T-helper 2 cell (primary cell): ENCODE measurements at places on chromosomes 11 and 22.

- no peak for DNase-seq
Measured at GRCh38 chr11:69881467-69882269, 62.5 kb upstream of the FGF3 start.

DNA sequence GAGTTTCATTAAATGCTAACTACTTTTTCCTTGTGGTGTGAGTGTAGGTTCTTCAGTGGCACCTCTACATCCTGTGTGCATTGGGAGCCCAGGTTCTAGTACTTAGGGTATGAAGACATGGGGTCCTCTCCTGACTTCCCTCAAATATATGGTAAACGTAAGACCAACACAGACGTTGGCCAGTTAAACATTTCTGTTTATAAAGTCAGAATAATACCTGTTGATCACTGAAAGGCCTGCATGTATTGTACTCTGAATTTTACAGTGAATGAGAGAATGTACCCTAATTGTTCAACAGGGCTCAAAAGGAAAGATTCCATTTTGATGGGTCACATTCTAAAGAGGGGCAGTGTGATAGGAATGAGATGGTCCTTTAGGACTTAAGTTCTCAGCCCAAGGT, 3.2 kb downstream of the RPL27A start:
- no peak for DNase-seq

DNA sequence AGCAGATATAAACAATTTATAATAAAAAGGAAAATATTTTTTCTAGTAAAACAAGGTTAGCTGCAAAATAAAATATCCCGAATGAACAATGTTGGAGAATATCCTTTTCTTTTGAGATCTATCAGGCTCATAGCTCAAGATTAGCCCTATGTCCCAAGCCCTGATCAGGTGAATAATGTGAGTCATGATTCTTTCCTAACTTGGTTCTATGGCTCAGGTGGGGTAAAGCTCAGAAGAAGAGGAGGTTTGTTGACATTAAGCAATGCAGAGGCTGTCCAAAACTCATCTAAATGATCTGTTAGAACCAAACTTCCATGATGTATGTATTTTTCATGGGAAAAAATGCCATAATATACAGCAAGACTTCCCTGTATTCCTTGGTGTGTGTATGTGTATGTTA, 86.1 kb downstream of the TRIM44 start:
- no peak for DNase-seq

DNA sequence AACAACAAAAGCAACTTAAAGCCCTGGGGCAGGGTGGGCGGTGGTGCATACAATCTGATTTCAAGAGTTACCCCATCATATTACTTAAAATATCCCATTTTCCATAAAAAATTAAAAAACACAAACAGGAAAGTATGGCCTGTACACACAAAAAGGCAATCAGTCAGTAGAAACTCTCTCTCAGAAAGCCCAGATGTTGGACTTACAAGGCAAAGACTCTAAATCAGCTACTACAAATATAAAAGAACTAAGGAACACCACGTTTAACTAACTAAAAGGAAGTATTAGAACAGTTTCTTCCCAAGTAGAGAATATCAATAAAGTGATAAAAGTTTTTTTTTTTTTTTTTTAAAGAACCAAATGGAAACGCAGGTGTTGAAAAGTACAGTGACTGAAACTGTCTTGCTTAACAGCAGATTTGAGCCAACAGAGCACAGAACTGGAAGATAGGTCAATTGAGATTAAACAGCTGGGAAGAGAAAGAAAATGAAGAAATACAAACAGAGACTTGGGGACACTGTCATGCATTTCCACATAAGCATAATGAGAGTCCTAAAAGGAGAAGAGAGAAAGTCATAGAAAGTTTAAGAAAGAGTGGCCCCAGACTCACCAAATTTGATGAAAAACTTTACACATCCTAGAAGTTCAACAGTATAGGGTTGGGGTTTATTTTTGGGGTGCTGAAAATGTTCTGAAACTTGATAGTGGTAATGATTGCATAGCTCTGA, 8.6 kb downstream of the SC5D start:
- DNase-seq = no peak

DNA sequence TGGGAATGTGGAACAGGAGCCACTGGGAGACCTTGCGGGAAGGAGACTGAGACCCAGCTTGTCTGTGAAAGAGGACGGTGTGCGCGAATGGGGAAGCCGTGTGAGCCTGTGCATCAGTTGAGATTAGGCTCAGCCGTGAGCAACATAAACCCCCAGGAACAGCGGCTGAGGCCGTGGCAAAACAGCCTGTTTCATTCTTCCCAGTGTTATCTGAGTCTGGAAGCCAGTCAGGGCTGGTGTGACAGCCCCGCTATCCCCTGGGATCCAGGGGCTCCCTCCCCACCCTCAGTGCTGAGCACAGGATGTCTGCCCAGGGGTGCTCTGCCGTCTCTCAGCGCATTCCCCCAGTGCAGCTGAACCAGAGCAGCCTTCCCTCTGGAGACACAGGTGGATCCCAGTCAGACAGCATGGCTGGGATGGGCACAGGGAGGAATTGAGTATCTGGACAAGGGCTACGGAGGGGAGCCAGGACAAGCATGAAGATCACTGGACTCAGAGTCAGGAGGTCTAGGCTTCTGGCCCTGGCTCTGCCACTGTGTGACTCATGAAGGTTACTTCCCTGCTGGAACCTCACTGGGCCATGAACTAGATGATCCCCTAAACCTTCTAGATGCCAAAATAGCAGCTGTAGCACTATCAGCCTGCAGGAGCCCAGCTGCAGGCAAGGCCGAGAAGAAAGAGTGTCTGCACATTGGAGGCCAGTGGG, 8.6 kb downstream of the OAF start:
- no peak for DNase-seq

DNA sequence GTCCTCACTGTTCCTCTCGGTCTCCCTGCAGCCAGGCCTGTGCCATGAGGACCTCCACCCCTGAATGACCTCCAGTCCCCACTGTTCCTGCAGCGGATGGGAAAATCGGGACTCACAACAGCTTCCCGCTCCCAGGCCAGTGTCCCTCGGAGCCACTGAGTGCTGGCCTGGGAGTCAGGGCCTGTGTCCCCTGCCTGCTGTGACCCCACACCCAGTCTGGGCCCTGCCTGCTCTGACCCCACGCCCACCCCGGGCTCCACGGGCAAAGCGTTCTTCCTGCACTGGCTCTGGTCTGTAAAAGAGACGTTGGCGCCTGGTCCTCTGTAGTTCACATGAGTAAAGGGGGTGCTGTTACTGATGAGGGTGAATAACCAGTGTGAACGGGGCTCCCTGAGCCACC, 73.0 kb upstream of the SHISAL1 start:
- no peak for DNase-seq

DNA sequence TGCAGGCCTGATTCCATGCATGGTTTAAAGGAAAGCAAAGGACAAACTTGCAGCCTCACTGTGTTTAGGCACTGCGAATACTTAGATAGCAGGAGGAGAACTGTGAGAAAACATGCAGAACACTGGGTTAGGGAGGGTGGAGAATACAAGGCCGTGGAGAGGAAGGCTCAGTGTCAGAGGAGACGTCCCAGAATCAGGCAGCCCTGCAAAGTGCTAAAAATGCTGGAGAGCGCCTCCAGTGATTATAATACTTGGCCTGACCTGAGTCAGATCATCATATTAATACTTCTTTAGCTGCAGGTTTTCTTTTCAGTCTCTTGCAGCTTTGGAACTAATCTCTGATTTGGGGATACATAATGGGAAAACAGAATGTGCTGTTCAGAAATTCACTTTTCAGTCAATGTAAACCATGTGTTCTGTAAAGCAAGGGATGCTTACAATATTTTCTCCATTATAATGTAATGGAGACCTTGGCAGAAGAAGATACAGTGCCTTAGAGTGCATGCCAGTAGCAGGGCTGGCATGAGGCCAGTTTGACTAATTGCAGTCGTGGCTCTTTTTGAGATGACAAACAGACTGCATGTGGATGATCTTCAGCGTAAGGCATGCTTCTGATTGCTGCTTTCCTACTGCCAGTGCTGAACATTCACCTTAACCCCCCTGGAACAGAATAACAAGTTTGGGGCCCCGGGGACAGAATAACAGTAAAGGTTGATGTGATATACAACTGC, 16.8 kb downstream of the EXT2 start:
- no peak for DNase-seq

DNA sequence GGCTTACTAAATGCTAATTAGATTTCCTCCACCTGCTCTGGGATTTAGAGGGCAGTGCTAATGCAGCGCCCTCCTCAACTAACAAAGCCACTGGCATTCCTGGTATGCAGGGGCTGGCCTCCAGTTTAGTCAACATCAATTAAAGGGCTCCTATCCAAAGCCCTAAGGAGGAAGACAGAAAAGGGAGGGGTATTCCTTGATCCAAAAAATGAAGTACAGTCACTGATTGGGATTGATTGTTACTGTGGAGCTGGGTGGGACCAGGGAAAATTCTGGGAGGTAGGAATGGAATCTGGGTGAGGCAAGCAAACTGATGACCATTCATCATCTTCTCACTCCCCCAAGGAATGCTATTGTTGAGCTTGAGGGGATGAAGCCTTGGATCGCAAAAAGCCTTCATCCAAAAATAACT, 52.2 kb downstream of the GAB2 start:
- DNase-seq = no peak
